ENCODE measurements at places on chromosomes 2 and 18.
A peak's percentile ranks its signal among the peaks of the same experiment; 100 is the strongest.

DNA sequence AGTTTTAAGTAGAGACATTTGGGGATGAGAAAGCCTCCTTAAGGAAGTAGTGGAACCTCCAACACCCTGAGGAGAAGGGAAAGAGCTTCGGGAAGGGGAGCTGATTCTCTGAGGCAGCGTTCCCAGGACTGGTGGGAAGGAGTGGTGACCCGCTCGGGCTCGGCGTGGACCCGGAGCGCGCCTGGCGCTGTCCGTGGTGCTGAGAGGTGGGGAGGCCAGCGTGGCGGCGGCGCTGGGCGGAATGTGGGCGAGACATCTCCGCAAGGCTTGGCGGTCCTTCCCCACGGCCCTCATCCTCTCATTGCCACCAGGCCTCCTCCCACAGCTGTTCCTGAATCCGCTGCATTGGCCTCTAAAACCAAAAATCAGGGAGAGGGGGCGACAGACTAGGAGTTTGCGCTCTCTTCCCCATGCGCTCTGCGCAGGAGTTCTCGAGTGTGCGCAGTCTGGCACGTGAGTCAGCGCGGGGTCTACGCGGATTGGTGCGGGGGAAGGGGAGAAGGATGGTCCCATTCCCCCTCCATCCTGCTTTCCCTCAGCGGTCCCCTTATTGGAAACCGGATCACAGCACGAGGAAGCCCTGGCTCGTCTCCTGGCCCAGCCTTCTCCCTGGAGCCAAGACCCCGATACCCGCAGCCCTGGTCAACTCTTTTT, 857 bp downstream of the RESP18 start:
- DNase-seq: no peak

DNA sequence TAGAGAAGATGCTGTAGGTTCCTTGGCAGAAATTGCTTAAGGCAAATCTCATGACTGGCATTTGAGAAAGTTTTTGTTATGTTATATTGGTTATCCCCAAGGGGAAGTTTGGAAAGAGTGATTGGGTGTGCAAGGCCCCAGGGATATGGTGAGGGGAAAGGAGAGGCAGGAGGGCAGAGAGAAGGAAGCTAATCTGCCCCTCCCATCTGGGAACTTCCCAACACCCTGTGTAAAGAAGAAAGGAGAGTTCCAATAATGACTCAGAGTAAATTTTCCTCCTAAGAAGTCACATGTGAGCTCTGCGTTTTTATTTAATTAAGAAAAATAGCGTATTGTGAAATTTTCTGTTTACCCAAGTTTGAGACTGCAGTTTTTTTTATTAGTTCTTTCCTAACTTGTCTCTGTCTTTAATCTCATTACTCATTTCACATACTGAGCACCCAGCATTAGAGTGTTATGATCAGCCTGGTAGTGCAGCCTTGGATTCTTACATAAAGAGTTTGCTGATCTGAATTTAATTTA, 3.1 kb upstream of the KYNU start:
- DNase-seq: peak; percentile 28

- no peak for DNase-seq
These were observed 92.3 kb upstream of the CTDP1 start for GRCh38 chr18:79587226-79587741.

DNA sequence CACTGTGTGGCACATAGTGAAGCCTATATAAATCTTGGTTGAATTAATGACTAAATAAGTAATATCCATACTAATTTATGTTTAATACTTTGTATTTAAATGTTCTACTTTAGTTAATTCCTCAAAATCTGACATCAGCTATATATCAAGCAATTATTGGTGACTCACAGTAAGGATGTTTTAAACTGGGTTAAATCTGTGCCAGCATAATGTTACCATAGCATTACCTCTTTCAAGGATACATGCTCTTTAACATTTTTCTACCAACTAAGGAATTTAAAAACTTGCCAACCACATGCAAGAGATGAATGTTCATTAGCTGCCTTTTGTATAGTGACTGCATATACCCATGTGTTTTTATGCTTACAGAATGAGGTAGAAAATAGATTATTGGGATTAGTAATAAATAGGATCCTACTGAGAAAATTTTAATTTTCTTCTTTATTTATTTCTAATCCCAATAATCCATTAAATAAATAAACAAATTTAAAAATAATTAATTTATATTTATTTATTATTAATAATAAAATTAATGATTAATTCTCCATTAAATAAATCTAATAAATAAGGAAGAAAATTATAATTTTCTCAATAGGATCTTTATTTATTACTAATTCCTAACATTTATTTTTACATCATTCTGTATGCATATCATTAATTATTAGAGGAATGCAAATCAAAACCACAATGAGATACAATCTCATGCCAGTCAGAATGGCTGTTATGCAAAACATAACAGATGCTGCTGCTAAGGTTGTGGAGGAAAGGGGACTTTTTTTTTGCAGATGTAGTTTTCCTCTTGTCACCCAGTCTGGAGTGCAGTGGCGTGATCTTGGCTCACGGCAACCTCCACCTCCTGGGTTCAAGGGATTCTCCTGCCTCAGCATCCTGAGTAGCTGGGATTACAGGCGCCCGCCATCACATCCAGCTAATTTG, 410.7 kb upstream of the DSEL start:
- DNase-seq: no peak

DNA sequence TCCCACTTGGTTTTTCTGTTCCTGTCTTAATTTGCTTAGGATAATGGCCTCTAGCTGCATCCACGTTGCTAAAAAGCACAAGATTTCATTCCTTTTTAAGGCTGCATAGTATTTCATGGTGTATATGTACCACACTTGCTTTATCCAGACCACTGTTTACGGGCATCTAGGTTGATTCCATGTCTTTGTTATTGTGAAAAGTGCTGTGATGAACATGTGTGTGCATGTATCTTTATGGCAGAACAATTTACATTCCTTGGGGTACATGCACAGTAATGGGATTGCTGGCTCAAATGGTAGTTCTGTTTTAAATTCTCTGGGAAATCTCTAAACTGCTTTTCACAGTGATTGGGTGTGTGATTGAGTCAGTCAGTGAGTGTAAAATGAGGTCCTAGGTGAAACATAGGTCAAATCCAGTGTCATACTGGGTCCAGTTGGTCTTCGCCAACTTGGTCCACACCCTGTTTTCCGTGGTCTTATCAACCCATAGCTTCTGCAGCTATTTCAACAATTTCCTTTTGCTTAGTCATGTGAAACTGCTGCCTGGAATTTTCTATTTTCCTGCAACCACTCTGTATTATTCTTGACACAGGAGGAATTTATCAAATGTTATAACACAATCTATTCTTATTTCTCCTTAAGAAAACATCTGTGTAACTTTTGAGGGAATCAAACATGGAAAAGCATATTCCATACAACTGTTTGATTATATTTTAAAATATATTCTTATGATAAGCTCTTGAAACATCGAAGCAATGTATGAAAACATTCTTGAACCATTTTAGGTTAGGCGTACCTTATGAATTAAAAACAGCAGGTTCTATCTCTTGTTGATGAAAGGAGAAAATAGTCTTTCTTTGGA, 82.9 kb downstream of the ADCYAP1 start:
- no peak for DNase-seq

Measured in HL-60 (cell line).